ENCODE measurements at places on chromosomes 3 and 15.

DNA sequence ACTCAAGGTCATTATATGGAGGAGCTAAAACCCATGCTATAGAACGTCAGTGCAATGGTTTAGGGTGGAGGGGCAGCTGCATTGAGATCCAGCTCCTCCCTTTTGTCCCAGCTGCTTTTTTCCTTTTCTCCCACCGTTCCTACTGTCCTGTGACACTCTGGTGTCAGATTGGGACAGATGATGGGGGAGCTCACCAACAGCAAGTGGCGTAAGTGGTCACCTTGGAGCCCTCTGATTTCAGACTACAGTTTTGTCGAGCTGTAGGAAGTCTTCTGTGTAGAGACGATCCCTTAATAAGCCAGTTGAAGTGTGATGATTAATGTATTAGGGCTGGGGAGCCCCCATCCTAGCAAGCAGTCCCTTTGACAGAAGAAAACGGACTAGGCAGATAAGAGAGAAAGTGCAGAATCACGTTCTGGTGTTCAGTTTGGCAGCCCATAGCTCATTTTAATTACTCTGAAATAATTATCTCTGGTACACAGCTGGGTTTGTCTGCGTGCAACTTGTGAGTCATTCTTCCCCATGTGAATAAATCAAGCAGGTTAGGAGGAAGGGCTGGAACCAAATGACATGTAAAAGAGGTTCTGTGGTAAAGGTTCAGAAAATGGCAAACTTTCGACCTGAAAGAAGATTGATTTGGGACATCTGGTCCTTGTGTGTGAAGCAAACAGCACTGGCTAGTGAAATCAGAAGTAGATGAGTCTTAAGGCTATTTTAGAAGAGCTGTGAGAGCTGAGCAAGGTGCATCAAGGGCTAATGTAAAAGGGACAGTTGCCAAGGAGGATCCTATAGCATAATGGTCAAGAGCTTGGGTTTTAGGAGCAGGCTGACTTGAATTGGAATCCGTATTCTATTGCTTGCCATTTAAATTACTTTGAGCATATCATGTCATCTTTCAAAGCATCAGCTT lies 241.4 kb downstream of the EDEM1 start:
- no peak for DNase-seq

DNA sequence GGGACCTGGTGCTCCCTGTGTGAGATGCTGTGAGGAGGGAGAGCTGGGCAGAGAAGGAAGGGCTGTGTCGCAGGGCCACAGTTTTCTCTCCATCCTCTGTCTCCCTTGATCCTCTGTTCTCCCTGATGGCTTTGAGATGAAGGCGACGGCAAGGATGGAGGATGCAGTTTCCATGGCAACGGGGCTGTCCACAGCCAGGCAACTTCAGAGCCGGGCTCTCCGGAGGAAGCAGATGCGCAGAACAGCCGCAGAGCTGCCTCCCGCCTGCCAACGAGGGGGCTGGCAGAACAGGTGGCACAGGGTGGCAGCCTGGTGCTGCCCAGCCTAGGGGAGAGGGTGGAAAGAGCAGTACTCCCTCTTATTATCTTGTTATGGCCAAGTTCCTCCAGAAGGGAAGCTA lies 9.9 kb upstream of the GRM2 start:
- no peak for DNase-seq

GRCh38 chr3:183208800-183209199 lies 44.3 kb upstream of the B3GNT5 start:
- no peak for DNase-seq

- no peak for DNase-seq
Measured at GRCh38 chr3:52896613-52897012, 735 bp downstream of the STIMATE start.

DNA sequence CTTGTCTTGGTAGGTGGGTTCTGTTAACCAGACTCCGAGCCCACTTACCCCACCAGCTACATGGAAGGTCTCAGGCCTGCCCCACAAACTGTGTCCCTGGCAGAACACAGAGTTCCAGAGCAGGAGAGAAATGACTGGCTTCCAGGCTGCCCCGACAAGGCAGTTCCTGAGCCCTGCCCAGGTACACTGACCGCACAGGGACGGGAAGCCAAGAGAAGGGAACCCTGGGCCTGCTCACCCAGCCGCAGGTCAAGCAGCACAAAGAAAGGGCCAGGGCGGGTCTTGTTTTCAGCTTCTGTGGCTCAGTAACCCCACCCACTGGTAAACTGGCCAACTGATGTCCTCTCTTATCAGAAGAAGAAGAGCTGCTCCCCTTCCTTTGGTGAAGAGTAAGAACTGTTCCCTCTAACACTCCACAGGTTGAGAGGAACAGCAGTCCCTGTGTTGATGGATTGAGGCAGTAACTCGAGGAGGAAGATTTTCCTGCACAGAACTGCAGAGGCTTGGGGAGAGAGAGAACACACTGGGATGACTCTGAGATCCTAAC lies 68.4 kb downstream of the CRTC3 start:
- DNase-seq: peak; percentile 21

GRCh38 chr15:43968551-43968950 lies 141.7 kb downstream of the WDR76 start:
- no peak for DNase-seq

GRCh38 chr3:157148196-157148889 lies 11.6 kb downstream of the CCNL1 start:
- no peak for DNase-seq

DNA sequence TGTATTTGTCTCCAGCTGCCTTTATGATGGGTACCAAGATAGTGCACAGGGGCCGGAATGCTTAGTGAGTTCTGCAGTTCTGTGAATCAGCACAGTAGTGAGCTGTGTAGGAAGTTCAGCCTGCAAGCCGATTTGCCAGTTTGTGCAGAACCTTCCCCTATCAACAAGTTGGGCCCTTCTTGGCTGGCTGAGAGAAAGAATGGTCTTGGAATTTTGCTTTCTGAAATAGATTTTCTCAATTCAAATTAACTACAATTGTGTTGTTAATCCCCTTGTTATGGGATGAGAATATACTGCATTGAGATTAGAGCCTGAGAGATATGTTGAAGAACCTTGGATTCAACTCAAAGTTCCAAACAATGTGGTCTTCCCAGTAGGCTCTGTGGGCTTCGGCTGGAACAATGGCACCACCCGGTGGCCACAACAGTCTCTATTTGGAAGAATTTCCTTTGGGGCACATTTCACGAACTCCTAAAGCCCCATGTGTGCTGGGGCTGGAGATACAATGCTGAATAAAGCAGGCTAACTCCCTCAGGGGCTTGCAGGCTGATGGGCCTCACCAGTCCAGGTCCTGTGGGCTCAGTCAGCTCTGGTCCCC lies 59.1 kb downstream of the TRIM42 start:
- no peak for DNase-seq

GRCh38 chr3:148319161-148319915 lies 378.4 kb upstream of the AGTR1 start:
- DNase-seq: no peak

GRCh38 chr3:197144188-197144587 lies 114.6 kb upstream of the MELTF start:
- no peak for DNase-seq

GRCh38 chr3:142853270-142854168 lies 35.4 kb downstream of the PCOLCE2 start:
- no peak for DNase-seq

DNA sequence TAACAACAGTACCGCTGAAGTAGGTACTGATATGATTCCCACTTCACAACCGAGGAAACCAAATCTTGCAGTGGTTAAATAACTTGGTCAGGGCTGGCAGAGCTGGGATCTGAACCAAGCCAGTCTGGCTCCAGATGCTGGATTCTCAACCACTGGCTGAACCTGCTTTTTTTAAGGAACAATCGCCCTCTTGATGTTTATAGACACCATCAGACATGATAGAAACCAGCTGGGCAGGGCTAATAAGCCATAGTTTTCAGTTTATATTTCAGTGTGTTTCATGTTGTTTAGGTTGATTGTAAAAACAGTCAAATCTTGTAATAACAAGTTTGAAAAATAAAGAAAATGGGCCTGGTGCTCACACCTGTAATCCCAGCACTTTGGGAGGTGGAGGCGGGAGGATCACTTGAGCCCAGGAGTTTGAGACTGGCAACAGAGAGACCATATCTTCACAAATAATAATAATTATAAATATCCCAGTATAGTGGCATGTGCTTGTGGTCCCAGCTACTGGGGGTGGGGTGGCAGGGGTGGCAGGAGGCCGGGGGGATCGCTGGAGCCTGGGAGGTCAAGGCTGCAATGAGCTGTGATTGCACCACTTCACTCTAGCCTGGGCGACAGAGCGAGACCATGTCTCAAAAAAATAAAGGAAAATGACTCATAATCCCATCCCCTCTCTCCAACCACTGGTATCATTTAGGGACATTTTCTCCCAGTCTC lies 36.7 kb downstream of the XYLB start:
- no peak for DNase-seq

- DNase-seq: no peak
Measured at GRCh38 chr3:128783774-128784173, 57.8 kb downstream of the RAB7A start.

GRCh38 chr3:189292667-189293484 lies 121.1 kb downstream of the TPRG1 start:
- DNase-seq: no peak

DNA sequence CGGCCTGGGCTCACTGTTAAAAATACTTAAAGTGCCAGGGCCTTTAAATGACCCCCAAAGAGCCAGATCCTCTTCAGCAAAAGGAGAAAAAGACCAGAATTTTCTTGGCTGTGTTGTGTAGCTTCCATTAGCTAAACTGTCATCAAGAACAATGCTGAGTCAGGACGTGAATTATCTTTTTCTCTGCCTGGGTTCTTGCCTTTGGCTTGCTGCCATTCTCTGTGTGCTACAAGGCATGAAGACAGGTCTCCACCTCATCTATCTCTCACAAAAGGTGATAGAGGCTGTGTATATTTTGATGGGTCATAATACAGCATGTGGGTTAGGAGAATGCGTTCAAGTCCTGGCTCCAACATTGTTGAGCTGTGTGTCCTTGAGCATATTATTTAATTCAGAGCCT lies 52.4 kb upstream of the SELENOK start:
- no peak for DNase-seq

- peak; percentile 19 for DNase-seq
Measured at GRCh38 chr15:40871749-40872617, 2.1 kb downstream of the RHOV start.

GRCh38 chr3:62874711-62875557 lies at the start of gene CADPS:
Gene CADPS (minus strand): TSS chr3:62875416. CDS start chr3:62875029, 387 bp downstream.
- no peak for DNase-seq

DNA sequence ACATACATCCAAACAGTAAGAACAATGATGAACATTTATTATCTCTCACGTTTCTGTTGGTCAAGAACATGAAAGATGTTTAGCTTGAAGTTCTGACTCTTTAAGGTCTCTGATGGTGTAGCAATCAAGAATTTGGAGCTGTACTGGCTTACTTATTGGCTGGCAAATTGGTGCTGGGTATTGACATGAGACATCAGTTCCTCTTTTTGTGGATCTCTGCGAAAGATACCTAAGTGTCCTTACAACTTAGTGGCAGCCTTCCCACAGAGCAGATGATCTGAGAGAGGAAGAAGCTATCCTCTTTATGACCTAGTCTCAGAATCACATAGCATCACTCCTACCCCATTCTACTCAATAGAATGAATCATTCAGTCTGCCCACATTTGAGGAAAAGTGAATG lies 309.8 kb upstream of the DCBLD2 start:
- no peak for DNase-seq

DNA sequence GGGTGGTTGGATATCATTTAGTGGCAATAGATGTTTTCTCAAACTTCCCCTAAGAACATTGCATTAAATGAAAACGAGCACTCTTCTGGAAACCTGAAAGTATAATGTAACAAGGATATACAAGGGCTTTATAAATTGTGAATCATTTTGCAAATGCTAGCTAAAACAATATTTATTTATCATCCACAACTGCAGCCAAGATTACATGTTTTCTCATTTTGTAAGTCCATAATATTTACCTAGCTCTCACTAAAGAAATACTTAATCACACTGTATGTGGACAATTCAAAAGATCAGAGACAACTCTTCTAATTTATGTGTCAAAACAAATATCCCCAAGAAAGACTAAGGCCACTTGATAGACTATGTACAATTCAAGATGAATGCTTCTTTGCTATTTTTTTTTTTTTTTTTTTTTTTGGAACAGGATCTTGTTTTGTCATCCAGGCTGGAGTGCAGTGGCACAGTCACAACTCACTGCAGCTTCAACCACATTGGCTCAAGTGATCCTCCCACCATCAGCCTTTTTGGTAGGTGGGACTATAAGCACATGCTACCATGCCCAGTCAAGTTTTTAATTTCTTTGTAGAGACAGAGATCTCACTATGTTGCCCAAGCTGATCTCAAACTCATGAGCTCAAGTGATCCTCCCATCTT lies 427.7 kb upstream of the THBS1 start:
- no peak for DNase-seq

DNA sequence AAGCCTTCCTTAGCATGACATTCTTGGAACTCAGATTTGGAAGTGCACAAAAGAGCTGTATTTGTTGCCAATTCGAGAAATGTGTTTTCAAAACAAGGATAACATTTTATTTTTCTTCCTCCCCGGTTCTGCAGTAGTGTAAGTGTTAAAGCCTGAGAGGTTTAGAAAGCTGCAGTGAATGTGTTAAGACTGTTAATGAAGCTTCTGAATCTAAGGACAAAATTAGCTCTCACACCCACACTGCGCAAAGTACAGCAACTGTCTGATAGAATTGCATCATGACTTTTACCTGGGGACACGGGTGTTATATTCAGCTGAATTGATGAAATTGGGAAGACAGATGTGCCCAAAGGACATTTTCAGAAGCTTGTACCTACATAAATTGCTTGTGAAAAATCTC lies 344.4 kb downstream of the CADM2 start:
- DNase-seq: no peak

DNA sequence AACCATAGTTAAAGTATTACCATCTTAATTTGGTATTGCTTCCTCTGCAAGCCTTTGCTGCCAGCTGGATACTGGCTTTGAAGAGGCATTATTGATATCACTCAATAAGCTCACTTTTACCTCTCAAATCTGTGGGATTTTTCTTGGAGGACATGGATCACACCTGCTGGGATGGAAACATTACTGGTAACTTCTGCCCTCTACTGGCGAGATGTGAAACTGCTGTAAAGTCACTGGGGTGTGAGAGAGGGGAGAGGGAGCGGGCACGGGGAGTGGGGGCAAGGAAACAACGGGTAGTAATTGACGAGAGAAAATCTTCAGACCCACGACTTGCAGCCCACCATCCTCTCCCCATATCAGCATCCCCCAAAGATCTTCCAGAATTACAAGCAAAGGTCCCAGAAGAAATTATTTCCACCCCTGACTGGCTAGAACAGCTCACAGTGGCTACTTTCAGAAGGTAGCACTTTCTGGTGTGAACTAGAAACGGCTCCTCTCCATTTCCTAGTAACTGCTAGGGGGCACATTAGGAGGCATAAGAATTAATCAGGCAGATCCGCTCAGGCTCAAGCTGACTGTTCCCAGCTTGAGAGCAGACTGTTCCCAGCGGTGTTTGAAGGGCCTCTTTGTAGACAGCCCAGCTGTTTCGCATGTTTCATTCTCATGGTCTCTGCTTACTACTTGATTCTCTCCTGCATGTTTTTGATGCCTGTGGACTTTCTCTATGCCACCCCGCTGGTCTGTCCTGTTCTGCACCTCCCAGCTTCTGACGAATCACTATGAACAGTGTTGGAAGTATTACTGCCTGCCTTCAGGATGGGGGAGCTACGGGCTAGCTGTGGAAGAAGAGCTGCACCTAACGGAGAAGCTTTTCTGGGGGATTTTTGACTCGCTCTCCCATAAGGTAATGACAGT lies 230.4 kb upstream of the CHRM5 start:
- DNase-seq: no peak

GRCh38 chr3:43203022-43203421 lies 83.3 kb upstream of the SNRK start:
- DNase-seq: no peak

Measured in natural killer cell (primary cell).